ENCODE measurements at places on chromosomes 2 and 18.

DNA sequence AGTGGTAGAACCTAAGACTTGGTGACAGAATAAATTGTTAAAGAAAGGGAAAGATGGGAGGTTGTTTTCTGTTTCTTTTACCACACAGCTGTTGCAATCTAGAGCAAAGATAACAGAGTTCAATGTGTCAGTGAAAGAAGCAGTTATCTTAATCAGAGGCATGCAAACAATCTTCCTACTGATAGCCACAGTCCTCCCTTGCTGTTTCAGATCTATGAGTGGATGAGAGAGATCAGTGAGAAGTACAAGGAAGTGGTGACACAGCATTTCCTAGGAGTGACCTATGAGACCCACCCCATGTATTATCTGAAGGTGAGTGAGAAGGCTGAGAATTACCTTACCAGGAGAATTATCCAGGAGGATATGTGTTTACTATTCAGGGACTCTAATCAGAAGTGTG, 15.9 kb downstream of the CPO start:
- no peak for DNase-seq

DNA sequence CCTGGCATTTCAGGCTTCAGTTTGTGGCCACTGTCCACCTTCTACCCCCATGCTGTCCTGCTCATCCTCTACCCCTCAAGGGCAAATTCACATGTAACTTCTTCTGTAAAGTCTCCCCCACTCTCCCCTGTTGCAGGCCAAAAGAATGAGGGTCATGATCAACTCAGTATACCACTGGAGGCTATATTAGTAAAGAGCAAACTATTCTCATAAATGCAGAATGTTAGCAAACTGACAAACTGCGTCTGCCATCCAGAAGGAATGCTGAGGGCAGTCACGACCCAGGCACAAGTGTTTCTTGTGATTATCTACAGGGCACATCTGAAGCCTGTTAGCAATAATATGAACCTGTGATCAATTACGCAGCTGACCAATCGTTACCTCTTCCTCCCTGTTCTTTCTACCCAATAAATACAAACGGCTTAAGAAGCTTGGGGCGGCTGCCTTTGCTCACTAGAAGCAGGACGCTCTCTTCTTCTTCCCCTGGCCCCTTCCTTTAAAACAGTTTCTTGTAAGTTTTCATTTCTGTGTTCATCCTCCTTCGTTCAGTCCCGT, 58.3 kb downstream of the SEPTIN10 start:
- no peak for DNase-seq

DNA sequence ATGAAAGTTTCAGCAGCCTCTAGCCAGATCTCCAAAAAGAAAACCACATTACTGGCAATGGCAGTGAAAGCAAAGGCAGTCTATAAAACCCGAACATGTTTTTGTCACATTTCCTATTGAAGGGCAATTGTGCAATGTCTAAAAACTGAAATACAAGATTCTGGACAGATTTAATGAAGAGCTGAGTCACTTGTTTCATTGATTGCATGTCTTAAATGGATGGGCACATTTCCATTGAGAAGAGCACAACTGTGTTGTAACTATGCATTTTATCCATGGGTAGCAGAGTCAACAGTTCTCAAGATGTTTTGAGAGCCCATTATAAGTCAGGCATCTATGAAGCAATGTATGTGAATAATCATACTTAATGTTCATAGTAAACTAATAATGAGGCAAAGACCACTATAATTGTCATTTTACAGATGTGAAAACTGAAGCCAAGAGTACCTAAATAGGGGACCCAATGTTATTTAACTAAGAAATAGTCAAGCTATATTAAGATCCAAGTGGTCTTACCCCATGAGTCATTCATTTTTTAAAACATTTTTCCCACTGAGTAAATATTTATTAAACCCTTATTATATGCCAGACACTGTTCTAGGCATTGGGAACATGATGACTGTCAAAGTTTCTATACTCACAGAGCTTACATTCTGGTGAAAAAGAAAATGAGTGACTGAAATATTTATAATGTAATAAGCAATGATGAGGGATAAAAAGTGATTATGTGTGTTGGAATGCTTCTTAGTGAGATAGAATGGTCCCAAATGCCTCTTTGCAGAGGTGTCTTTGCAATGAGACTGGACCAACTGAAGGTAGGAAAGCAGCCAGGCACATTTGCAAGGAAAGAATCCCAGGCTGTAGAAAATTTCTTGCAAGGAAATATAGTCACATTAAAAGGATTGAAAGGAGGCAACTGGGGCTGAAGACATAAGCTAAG, 818.9 kb upstream of the ACVR2A start:
- no peak for DNase-seq

GRCh38 chr2:101803128-101803527, 105.6 kb downstream of the MAP4K4 start:
- no peak for DNase-seq

GRCh38 chr2:78068808-78069207, 546.6 kb upstream of the LRRTM4 start:
- DNase-seq: no peak

DNA sequence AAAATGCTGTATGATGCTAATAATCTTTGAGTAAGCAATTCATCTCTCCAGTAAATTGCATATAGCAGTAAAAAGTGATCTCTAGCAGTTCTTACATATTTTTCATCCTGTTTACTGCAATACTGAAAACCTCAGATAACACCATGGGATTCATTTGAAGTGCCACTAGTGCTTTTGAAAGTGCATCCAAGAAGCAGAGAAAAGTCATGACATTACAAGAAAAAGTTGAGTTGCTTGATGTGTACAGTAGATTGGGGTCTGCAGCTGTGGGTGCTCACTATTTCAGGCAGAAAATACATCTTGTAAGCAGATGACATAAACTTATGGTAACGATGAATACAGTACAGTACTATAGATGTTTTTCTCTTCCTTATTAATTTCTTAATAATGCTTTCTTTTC, 1984.9 kb upstream of the LRRTM1 start:
- no peak for DNase-seq

DNA sequence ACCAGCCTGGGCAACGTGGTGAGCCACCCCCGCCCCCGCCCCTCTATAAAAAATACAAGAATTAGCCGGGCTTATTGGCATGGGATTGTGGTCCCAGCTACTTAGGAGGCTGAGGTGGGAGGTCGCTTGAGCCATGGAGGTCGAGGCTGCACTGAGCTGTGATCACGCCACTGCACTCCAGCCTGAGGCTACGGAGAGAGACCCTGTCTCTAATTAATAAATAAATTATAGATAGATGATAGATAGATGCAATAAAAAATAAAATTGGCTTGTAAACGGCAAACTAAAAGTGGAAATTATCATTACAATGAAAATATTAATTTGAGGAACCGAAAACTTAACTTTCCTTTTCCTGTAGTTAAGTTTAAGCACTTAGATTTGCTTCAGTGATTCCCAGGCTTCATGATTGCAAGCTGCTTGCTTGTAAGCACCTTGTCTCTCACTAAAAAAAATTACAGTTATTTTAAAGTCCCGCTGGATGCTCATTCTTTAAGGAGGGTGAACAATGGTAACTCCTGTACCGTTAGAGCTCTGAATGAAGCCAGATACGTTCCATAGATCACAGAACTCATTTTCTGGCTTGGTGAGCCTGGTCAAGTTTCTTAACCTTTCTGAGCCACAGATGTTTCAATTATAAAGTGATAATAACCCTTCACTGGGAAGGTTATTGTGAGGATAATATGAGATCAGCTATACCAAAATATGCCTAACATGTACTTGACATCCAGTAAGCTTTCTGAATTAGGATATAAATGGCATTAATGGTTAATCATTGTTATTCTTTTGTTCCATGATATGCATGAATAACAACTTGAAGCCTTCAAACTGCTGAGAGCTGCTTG, 9.3 kb upstream of the NARS1 start:
- no peak for DNase-seq

DNA sequence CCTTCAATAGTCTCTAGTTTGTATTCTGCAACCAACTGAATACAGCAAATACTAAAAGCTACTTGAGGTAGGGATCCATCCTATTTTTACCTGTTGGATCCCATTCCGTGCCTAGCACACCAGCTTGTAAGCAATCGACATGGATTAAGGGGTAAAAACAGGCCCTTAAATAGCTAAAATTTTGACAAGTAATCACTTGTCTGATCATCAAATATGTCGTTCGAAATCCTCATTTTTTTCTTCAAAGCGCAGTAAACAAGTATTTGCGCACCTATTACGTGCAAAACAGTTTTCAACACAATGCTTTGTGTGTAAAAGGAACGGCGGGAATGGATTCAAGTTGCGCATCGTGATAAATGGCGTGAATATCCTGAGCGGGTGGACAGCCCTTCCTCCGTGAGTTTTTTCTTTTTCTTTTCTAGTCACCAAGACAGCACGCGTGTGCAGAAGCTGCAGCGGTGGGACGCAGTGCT, 1.4 kb upstream of the ACVR2A start:
- no peak for DNase-seq

- DNase-seq: no peak
These were observed 50.8 kb downstream of the GBX2 start for GRCh38 chr2:236117401-236117800.

DNA sequence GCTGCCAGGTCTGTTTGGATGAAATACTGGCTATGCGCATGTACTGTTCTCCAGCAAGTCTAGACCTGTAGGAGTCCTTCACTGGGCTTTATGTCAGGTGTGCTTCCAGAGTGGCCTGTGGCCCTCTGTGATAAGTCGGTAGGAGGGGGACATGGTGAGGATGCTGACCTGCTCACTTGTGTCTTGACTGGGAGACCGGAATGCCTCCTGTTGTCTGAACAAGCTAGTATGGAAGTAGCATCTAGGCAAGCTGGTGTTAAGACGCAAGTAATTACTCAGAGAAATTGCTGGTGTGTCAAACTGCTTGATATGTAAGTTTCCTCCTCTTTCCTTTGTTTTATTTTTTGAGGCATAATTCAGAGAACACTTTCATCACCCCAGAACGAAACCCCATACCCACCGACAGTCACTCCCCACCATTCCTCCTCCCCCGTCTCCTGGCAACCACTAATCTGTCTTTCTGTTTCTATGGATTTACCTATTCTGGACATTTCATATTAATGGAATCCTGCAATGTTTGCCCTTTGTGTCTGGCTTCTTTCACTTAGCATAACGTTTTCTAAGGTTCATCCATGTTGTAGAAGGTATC, 76.4 kb downstream of the TMEM247 start:
- DNase-seq: no peak

GRCh38 chr18:6648581-6648980, 80.9 kb upstream of the ARHGAP28 start:
- DNase-seq: no peak

- DNase-seq: no peak
These were observed 942.2 kb downstream of the CNTNAP5 start for GRCh38 chr2:124967325-124967724.

GRCh38 chr2:119704670-119705120, 25.7 kb downstream of the TMEM177 start:
- no peak for DNase-seq

- DNase-seq: no peak
These were observed 11.2 kb upstream of the STAT1 start for GRCh38 chr2:191025135-191025534.

- no peak for DNase-seq
These were observed 38.2 kb upstream of the CNGA3 start for GRCh38 chr2:98308068-98308467.

DNA sequence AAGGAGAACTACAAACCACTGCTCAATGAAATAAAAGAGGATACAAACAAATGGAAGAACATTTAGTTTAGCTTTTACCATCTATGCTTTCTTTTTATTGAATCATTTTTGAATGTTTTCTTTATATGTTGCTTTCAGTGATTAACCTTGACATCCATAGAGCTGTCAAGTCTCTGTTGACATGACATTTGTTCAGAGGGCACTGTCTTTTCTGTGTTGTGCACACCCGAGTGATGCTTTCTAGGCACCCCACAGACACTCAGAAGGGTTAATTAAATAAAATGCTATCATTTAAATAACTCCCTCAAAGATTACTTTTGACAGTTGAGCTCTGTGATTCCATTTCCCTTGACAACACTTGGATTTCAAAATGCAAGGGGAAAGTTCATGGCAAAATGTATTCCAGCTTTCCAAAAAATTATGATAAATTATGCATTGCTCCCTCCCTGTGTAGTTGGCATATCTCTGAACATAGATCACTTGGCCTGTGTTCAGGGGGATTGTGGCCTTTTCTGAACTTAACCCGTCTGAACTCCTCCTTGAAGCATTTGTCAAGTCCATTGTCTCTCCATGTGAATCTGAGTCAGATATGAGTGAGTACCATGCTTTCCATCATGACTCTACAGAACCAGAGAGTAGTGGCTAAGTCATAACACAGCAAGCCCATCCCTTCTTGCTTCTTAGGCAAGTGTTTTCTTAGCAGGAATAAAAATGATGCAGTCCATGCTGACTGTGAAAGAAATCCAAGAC, 372.6 kb downstream of the RPRM start:
- DNase-seq: no peak

GRCh38 chr2:216626168-216626874, 6.9 kb upstream of the IGFBP2 start:
- no peak for DNase-seq

GRCh38 chr2:160076914-160077313, 14.5 kb upstream of the PLA2R1 start:
- DNase-seq: no peak

DNA sequence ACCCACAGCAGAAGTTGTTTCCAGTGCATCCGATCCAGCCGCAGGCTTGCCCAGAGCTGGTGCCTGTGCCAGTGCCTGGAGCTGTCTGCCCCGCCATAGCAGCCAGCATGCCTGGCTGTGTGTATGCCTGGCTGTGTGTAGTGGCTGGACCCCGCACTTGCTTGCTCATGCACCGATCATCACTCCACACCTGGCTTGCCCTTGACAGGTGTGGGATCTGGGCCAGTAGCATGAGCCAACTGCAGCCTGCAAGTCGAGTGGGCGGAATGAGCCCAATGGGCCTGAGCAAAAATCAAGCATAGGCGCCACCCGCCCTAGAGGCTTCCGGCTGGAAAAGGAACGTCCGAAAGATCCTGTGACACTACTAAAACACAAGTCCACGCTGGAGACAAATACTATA, 74.5 kb downstream of the EPB41L3 start:
- no peak for DNase-seq

DNA sequence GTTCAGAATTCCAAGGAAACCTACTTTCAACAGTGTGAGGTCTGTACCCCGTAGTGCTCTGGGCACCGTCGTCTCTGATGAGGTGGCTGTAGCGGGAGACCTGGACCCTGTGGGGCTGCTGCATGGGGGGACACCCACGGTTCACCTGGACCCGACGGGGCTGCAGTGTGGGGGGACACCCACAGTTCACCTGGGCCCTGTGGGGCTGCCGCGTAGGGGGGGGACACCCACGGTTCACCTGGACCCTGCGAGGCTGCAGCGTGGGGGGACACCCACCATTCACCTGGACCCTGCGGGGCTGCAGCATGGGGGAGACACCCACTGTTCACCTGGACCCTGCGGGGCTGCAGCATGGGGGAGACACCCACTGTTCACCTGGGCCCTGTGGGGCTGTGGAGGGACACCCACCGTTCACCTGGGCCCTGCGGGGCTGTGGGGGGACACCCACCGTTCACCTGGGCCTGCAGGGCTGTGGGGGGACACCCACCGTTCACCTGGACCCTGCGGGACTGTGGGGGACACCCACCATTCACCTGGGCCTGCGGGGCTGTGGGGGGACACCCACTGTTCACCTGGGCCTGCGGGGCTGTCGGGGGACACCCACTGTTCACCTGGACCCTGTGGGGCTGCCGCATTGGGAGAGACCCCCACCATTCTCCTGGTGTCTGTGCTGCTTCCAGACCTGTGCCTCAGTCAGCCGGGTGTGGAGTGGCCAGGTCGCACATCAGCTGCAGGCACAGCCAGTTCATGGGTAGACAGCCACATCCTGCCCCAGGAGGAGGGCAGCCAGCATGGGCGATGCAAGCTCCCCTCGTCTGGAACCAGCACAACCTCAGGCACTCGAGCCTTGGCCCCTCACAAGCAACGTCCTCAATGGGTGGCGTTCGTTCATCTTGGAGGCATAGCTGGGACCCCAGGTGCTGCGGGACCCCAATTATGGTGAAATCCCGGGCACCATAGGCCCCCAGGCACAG, 114.5 kb downstream of the TMEM18 start:
- DNase-seq: no peak

Measured in activated T-cell treated with anti-CD3 and anti-CD28 coated beads, Interleukin-2, amount 50 U/mL, for 1 hour (primary cell).